Neuronal stem cell (in vitro differentiated cells): ENCODE measurements at places on chromosomes 6 and 20.

DNA sequence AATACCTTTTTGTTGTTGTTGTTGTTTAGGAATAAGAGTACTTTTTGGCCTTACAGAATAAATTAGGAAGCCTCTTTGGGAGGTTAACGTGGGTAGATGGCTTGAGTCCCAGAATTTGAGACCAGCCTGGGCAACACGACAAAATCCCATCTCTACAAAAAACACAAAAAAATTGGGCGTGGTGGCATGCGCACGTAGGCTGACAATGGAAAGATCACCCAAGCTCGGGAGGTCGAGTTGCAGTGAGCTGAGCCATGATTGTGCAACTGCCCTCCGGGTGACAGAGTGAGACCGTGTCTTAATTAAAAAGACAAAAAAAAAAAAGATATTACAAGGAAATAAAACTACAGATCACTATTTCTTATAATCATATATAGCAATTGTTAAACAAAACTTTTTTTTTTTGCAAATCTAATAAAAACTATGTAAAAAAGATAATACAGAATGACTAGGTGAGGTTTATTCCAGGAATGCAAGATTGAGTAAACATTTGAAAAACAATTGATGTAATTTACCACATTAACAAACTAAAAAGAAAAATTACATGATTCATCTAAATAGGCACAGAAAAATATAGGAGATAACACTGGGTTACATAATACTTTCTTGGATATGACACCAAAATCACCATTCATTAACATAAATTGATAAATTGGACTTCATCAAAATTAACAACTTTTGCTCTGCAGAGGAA is 43.6 kb upstream of the ASCC3 start:
- DNase-seq, result no peak

GRCh38 chr6:38184585-38185080 is 365.1 kb downstream of the ZFAND3 start:
- DNase-seq, result no peak

DNA sequence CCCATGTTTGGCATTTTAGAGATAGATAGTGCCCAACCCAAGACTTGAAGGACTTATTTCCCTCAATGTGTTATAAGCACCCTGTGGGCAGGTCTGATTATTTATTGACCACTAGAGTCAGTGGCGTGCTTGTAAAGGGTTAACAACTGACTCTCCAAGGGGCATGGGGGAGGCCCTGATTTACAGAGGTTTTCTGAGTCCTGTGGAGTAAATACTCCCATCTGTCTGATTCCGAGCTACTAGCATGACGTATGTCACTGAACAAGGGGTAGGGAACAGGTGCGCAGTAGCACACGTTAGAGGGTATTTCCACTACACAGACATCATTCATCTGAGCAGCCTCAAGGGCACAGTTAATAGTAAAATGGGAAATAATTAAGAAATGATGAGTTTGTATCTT is 17.4 kb upstream of the TRAM2 start:
- DNase-seq, result no peak

DNA sequence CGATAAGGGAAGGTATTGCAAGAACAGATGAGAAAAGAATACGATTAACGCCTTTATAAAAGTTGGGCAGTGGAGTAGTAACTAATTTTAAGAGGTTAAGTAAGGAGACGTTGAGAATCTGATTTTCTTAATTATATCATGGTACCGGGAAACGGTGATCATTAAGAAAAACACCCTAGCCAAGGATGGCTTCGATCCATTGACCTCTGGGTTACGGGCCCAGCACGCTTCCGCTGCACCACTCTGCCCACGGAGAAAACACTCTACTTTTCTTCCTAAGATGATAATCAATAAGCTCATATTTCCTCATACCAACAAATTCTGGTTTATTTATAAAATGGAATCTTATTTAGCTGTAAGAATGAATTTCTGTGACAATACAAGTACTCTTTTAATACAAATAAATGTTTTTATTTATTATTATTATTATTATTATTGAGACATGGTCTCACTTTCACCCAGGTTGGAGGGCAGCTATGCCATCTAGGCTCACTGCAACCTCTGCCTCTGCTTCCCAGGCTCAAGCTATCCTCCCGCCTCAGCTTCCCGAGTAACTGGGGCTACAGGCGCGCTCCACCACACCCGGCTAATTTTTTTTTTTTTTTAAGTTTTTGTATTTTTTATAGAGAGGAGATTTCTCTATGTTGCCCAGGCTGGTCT is 8.3 kb downstream of the POM121L2 start:
- DNase-seq, result no peak

- DNase-seq, result no peak
Measured at GRCh38 chr6:138454981-138455706, 44.1 kb downstream of the NHSL1 start.

- no peak for DNase-seq
Measured at GRCh38 chr20:7696311-7696710, 243.9 kb downstream of the HAO1 start.

GRCh38 chr6:168107191-168107983 is 28.4 kb upstream of the FRMD1 start:
- DNase-seq, result no peak

DNA sequence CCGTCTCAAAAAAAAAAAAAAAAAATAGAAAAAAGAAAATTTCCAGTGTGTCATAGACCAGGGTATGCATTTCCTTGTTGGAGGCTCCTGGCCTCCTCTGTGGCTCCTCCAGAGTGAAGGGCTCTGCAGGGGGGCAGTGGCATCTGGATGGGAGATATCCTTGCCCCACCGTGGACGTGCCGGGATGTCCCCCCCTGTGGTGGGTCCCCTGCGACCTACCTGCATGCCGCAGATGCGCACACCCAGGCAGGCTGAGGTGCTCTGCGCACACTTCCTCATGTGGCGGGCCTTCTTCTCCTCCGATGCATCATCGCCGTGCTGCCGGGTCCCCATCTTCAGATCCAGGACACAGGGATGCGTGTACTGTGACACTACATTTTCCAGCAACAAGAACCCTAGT is 13.7 kb upstream of the UQCC2 start:
- no peak for DNase-seq
